ENCODE measurements at places on chromosomes 12 and 14. TPM values are rescaled to one million over a fixed set of nuclear protein-coding genes. Genes with fewer than 3 reads are reported as not detected.

Gene RAD51B
- total RNA-seq = 29.5 TPM

GRCh38 chr12:61781021-61781581, 479.1 kb upstream of the USP15 start:
- no peak for DNase-seq

Gene GPR135
- 3.1 TPM for total RNA-seq

DNA sequence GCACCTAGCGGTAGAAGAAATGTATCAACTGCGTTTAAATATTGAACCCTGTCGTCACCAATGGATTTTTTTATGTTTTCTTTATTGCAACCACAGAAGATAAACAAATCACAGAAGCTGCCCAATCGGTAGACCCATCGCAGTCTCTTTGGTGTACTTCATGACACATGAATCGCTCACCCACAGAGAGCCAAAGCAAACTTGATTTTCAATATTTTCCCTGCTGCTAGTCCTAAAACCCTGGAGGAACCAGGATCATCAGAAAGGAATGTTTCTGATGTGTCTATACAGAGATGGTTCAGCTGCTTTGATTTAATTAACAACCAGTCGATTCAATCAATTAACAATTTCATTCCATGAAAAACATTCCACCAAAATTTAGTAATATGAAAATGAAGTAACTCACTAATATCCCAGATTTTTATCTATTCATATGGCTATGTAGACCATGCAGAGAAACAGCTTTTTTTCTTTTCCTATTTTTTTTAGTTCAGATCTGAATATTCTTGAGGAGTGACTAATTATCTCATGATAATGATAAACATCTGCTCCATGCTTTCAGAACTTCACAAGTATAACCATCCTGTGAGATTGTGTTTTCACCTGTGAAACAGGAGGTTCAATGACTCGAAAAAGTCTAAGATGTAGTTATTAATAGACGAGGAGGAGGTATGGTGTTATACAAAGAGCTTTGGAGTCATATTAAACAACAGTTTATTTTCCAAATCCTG, 46.1 kb downstream of the DIO2 start:
- DNase-seq = no peak

Gene KCNMB4
- total RNA-seq = 11.0 TPM

Gene CDK17
- total RNA-seq = 99.3 TPM

All from uterus (tissue), 4 donors.